ENCODE measurements at places on chromosomes 5 and 9.

DNA sequence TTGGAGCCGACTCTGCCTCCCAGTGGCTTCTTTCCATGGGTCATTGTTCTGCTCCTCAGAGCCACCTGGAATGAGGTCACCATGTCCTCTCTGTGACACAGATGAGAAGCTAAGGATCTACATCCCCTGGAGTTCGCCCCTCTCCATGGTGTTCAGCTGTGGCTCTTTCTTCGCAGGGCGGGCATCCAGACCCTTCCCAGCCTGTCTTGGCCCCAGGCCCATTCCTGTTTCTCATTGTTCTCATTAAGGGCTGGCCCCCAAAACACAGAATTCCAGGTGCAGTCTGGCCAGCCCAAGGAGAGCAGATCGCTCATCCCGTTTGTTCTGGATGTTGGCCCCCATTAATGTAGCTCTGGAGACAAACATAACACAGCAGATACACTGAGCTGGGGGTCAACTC is 66.4 kb upstream of the COL15A1 start:
- DNase-seq: no peak

- no peak for DNase-seq
These were observed 157.6 kb downstream of the CD180 start for GRCh38 chr5:67038817-67039603.

- DNase-seq: no peak
These were observed 473.2 kb downstream of the MED10 start for GRCh38 chr5:5905186-5905585.

DNA sequence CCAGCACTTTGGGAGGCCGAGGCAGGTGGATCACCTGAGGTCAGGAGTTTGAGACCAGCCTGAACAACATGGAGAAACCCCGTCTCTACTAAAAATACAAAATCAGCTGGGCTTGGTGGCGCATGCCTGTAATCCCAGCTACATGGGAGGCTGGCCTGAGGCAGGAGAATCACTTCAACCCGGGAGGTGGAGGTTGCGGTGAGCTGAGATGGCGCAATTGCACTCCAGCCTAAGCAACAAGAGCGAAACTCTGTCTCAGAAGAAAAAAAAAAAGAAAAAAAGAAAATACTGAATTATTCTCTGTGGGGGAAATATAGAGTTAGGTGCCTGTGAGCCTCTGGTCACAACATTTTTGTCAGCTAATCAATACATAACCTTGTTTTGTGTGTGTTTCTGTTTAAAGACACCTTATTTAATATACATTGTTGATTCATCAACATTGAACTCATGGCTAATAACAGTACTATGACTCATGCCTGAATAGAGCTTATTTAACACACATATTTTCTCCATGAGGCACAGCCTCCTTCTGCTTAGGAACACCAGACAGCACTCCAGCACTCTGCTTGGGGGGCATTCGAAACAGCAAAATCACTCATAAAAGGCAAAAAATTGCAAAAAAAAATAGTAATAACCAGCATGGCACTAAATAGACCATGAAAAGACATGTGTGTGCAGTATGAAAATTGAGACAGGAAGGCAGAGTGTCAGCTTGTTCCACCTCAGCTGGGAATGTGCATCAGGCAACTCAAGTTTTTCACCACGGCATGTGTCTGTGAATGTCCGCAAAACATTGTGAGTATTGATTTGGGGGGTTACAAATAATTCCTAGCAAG is at the start of gene IL31RA:
TSS of gene IL31RA (plus strand) at position 519 of the 836 bp plus-strand sequence. CDS start at position 733, 214 bp downstream.
- no peak for DNase-seq

- DNase-seq: no peak
These were observed 24.9 kb downstream of the VAV2 start for GRCh38 chr9:133967024-133967741.

DNA sequence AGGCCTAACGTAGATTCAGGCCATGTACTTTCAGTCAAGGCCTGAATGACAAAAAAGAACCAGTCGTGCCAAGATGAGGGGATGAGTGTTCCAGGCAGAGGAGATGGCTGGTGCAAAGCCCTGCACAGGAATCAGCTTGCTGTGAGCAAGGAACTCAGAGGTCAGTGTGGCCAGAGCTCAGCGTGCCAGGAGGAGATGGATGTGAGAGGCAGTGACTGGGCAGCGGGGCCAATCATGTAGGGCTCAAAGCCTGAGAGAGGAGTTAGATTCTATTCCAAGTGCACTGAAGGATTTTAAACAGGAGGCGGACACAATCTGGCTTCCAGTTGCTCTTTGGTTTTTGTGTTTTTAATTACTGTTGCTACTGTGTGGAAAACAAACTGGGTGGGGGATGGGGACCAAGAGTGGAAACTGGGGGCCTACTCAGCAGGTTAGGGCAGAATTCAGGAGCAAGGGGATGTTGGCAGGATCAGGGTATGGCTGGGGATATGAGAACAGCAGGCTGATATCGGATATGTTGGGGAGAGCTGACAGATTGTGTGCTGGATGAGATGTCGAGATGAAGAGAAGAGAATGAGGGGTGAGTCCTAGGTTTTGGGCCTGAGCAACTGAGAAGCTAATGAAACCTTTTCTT is 64.3 kb downstream of the ANGPTL2 start:
- DNase-seq: no peak

DNA sequence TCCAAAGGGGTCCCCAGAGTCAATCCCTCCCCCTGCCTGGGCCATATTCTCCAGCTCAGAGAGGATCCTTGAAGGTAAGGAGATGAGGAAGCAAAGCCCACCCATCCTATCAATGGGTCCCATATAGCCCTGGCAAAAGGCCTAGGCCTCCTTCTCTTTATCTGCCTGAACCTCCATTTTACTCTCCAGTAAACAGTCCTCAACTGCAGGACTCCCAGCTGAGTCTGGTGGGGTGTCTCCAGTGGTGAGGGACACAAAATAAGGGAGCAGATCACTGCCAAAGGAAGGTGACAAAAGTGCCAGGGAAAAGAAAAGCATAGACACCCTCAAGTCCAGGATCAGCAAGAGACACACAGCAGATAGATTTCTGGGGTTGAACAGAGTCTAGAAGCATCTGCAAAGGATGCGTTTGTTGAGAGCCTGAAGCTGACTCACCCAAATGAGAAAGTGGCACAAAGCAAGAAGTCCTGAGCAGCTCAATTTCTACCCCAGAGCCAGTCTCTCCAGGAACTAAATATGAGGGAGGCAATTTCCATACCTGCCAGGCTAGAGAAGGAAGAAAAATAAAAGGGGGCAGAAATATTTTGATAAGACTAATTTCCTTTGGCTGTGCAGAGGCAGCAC is 2.7 kb upstream of the EBF1 start:
- DNase-seq: no peak

- DNase-seq: peak; percentile 42
These were observed 85.6 kb downstream of the DAB2IP start for GRCh38 chr9:121736934-121737462.

- no peak for DNase-seq
These were observed 545.5 kb upstream of the DAB2 start for GRCh38 chr5:39970117-39970798.

GRCh38 chr5:140345919-140346347 is 470 bp downstream of the HBEGF start:
- DNase-seq: peak; percentile 59

DNA sequence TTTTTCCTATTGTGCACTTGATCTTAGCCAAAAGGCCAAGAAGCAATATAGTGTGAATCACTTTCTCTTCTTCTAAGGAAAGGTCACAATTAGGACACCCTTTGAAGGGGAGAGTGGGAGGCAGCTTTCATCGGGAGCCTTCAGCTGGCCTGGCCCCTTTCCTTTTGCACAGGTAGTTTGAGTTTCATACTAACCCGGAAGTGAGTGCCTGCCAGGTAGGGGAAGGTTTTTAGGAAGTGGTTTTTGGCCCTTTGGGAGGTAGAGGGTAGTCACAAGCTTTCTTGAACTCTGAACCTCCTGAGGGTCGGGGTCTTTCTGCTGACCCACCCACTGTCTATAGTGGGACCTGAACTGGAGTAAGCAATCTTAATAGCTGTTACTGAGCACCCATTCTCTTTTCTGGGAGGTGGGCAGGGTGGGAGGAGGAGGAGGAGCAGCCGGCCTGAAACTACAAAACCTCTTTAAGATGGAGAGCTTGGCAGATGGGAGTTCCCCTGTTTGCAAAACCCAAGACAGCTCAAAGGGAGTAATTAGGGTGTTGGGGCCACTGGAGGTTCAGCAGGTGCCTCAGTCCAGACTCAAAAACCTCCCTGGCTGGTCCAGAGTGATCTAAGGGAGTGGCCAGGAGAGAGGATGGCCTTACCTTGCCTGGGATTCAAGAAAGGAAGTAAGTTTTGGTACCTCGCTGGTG is 6.0 kb downstream of the LARP1 start:
- no peak for DNase-seq

- no peak for DNase-seq
These were observed 429.8 kb downstream of the SPOCK1 start for GRCh38 chr5:137069358-137069757.

DNA sequence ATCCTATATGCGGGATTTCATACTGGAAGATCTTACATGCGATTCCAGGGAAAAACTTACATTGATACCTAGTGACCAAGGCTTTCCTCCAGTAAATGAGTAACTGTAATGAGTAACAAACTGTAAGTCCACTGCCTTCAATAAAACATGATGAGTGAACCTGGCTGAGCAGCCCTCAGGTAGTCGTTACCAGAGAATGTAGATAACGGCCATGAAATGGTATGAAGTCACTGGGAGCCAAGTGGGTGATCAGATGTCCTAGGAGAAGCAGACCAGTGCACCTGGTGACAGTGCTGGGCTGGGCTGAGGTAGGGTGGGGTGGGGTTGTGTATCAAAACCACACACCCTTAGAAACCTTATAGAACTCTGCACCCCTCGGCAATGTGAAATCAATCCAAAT is 203.6 kb downstream of the ALDH1A1 start:
- DNase-seq: no peak

GRCh38 chr9:34526026-34526425 is 3.2 kb upstream of the ENHO start:
- no peak for DNase-seq

GRCh38 chr9:86350006-86350760 is 4.0 kb downstream of the TUT7 start:
- no peak for DNase-seq

DNA sequence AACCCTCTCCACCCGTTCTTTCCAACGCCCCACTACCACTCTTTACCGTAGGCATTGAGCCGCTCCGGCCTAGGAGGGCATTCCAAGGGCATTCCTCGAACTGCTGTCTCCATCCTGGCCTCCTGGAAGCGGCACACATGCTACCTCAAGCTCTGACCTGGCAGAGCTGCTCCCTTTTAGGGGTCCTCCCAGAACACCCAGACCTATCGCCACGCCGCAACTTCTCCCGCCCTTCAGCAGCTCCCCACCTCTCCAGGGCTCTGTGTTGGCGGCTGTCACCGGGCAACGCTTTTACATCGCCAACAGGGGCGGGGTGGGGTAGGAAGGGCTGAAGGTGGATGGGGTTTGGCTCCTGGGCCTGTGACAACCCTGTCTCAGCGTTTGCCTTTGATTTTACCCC is 4.6 kb upstream of the MYORG start:
- DNase-seq: no peak

DNA sequence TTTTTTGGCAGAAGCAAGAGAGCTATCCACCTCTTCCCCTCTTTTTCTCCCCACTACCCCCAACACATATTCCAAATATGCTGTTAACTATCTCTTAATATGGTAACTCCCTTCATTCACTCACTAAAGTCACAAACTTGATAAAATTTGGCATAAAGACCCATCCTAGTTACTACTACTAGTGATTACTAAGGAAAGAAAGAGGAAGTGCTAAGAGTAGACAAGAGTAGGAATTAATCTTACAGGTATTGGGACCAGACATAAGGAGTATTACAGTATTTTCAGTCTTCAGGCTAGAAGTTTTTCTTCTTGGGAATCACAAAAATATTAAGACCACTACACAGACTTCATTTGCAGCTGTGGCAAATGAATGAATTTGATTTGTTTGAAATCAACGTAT is 2.2 kb downstream of the ADAMTS6 start:
- DNase-seq: no peak

DNA sequence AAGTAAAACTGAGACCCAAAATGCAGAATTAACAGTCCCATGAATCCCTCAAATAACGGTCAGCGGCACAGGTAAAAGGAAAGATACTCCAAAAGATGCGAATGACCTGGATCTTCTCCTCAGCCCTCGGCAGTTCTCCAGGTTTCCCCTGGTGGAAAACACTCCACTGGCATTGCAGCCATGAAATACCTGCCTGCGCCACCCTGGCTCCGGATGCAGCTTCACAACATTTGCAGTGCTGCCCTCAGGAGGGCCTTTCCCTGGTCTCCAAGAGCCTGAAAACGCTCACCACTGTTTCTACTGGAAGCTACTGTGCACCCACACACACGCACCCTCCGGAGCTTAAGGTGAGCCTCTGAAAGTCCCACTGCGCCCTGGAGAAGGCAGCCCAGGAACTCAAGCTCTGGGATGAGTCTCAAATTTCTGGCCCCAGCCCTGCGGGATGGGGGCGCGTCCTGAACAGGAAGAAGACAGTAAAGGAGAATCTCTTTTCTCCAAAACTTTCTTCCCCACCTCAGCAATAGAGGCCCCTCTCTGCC is 612 bp downstream of the UGT3A2 start:
- no peak for DNase-seq

DNA sequence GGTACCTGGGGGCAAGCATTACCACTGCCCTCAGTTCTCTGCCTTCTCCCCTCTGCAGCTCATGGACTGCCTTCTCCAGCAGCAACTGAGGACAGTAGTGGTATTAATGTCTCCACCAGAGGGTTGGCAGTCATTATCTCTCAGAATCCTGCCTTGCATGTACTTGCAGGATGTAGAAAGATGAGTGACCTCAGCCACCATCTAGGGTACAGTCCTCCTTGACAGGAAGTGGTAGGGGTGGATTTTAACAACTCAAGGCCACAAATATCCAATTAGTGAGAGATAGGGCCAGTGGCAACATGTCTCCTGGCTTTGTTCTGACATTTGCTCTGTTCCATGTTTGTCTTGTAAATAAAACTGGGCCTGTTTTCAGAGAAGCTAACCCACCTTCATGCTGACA is 47.2 kb downstream of the F2R start:
- no peak for DNase-seq

- DNase-seq: no peak
These were observed 214.5 kb downstream of the SEC61B start for GRCh38 chr9:99436616-99437015.

GRCh38 chr9:16727452-16728136 is 142.9 kb downstream of the BNC2 start:
- DNase-seq: no peak

DNA sequence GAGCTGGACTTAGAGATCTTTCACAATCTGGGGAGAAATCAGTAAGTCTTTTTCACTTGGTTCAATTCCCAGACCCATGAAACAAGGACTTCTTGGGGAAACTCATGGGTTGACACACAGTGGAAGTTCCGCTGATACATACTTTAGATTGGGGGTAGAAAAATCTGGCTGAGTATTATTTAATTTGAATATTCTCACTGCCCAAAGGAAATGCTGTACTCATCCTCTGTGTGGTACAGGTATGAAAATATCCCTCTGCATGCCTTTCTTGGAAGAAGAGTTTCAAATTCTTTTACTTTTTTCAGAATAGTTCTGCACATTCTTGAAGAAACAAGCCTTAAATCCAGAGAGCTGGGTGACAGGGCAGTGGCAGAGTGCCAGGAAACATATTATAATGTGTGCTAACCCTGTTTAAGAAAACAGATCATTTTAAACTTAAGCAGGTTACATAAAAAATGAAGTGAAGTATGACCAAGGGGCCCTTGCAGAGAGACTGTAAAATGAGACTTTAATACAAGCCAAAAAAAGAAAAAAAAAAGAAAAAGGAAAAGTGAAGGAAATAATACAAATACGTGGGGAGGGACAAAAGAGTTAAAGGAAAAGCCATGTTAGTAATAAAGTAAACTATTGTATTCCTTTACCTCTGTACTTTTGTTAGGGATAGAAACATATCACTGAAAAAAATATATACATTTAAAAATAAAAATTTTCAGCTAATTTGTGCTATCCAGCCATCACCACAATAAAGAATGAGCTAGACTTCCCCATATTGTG is 173.4 kb upstream of the NR3C1 start:
- no peak for DNase-seq
